ENCODE measurements at places on chromosomes 7 and 10. TPM values are rescaled to one million over a fixed set of nuclear protein-coding genes. Genes with fewer than 3 reads are reported as not detected.
A peak's percentile ranks its signal among the peaks of the same experiment; 100 is the strongest.

GPR15LG gene
- total RNA-seq: not detected

DPYSL4 gene
- total RNA-seq: not detected

TUBGCP2 gene
- total RNA-seq: 87.7 TPM

TUBB8 gene
- total RNA-seq: not detected

CCDC172 gene
- total RNA-seq: not detected

PAPSS2 gene
- total RNA-seq: 23.2 TPM

CYP3A7 gene
- not detected for total RNA-seq

COX19 gene
- 15.2 TPM for total RNA-seq

- no peak for DNase-seq
Measured at GRCh38 chr7:77433901-77434300, 17.8 kb upstream of the GSAP start.

DNA sequence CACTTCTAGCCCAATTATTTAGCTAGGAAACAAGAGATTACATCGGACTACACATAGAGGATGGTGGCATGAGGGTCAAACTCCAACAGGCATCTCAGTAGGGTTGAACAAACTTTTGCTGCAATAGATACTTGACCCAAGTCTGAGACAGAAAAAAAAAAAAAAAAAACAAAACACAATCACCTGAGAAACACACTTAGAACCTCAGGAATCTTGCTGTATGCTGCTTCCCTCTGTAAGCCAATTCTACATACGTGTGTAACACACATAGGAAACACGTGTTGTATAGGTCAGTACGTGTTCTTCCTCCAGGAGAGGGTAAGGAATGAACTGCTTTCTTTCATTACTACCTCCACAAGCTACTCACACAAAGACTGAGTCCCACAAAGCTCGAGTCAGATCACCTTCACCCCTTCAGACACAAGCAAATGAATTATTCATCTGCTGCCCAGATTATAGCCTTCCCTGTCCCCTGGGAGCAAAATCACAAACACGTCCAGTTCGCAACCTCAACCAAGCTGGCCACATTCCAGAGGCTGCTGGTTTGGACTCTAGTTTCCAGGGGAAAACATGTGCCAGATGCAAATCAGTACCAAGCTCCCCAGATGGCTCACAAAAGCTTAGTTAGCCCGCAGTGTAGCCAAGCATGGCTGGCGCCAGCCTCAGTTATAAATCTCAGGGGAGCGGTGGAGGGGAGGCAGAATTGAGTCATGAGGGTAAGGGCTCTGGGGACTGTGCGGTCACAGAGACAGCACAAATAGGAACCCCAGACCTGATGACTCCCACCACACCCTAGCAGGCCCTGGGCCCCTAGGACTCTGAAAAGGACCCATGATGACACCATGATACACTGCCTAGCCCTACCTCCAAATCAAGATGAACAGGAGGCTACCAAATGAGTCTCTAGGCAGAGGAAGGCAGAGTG lies 15.1 kb downstream of the PSAP start:
- DNase-seq: no peak

GRCh38 chr7:77438131-77438530 lies 22.0 kb upstream of the GSAP start:
- DNase-seq: no peak

DNA sequence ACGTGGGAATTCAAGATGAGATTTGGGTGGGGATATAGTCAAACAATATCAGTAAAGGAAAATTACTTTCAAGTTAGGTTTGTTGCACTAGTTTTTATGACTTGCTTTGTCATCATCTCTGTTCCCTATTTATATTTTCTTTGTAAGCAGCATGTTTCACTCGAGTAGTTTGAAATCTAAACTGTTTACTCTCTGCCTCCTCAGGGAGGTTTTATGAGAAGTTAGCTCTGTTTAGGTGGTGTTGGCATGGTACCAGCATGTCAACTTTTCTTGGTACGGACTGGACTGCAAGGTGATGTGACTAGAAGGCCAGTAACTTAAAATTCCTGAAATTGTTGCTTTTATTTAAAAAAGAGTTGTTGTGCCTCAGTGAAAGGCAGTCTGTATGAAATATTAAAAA lies 59.2 kb upstream of the MTPN start:
- no peak for DNase-seq

DNA sequence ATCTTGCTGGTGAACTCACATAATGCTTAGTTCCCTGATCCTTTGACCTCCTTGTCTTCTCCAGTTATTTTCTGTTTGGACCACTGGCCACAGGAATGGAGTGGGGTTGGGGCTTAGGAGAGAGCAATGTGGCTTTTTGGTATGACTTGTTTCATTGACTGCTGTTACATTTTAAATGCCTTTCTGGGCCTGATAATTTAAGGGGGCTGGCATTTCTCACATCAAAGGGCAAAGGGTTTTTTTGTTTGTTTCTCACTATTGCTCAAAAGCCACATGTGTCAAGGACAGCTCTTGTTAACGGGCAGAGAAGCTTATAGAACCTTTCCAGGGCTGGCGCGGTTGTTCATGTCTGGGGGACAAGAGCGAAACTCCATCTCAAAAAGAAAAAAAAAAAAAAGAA lies 161.2 kb upstream of the TNRC18 start:
- no peak for DNase-seq

GRCh38 chr7:47483604-47484273 lies 98.2 kb downstream of the TNS3 start:
- no peak for DNase-seq

DNA sequence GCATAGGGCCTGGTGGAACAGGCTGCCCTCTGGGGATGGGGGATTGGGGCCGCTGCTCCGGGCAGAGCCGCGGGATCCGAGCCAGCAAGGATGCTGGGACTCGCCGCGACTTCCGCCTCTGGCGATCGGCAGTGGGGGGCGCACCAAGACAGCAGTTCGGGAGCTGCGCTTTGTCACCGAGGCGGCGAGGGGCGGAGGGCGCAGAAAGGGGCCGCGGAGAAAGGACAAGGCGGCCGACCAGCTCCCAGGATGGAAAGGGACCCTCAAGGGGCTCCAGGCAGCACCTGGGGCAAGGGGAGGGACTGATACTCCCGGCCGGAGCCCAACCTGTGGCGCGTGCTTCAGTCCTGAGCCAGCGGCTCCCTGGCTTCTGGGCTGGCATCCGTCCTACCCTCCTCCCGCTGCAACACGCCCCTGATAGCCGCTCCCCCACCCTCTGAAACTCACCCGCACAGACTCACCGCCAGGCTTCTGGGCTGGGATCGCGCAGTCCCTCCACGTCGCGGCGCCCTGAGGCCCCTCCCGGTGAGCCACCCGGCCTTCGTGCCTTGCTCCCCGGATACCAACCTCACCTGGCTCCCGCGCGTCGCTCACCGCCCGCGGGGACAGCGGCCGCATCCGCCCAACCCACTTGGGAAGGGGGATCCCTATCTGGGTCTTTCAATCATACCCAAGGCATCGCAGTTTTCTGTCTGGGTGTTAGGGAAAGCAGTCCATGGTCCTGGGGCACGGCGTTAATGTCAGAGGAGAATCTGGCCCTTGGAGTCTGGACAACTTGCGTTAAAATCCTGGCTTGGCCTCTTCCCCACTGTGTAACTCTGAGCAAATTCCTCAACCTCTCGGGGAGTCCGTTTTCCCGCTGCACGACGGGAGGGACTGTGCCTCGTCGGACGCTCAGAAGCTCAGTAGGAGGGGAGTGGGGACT lies 7.0 kb upstream of the EVX1 start:
- DNase-seq: peak; percentile 81

DNA sequence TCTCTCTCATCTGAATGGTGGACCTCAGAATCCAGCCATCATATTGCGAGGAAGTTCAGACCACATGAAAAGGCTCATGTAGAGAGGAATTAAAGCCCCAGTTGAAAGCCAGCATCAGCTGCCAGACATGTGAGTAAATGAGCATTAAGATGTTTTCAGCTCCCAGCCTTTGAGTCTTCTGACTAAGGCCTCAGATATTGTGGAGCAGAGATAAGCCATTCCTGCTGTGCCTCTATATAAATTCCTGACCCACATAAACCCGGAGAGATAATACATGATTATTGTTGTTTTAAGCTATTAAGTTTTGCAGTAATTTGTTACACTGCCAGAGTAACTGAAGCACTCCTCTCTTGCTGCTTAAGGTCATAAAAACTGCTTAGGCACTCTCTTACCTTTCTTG lies 14.6 kb downstream of the FAM149B1 start:
- no peak for DNase-seq

- no peak for DNase-seq
Measured at GRCh38 chr10:35526746-35527145, 78.4 kb upstream of the GJD4 start.

DNA sequence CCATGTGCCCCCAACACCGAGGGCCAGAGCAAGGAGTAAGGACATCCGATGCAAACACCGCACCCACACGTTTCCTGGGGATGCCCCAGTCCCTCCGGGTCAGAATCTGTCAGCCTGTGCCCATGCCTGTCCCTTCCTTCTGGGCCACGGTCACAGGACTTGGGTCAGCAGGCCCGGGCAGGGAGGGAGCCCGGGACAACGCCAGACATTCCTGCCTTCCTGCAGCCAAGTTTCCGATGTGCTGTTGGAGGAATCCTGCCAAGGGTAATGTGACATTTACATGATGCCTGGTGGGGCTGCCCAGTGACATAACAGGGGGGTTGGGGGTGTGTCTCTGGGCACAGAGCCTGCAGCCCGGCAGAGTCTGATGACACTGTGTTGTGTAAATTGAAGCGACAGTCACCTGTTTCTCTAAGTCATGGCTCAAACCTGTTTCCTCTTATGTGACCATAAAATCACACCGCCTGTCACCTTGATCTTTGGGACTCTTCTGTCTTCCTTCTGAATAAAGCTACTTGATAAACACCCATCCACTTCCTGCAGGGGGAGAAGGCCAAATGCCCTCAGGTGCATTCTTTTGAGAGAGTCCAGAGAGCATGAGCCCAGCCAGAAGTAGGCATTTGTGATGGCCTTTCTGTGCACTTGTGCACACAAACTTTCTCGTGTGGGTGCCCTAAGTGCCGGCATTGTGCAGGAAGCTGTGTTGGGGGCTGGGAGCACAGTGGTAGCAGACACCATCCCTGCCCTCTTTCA lies 175.3 kb upstream of the RHEB start:
- peak; percentile 45 for DNase-seq

DNA sequence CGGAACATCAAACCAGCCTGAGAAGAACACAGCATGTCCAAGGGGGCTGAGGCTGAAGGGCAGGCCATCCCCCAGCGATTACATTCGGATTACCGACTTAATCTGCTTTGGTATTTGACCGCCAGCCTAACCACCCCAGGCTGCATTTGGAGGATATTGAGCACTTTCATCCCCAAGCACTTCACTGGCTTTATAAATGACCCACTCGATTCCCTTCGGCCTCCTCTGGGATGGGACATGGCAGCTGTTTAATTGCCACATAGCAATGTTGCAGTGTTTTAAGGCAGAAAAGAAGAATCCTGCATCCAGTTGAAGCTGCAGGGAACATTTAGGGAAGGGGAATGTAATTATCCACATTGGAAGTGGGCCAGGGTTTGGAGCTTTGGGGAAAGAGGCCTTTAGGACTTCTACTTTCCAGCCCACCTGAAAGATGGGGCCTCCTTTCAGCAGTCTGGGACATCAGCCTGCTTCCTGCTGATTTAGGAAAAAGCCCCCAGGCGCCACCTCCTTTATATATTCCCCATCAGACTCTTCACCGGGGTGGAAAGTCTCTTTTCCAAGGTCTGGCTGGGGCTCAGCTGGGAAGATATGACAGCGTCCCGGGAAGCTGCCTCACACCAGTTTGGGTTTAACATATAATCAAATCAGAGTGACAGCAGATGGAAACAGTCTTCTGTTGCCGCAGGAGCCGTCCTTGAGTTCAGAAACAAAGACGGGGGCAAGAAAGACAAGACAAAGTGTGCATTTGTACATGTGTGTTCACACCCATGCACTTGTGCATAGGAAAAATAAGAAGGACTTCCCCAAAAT lies 9.2 kb downstream of the DPCD start:
- DNase-seq: no peak

GRCh38 chr10:121900443-121901174 lies 27.2 kb downstream of the ATE1 start:
- peak; percentile 82 for DNase-seq

DNA sequence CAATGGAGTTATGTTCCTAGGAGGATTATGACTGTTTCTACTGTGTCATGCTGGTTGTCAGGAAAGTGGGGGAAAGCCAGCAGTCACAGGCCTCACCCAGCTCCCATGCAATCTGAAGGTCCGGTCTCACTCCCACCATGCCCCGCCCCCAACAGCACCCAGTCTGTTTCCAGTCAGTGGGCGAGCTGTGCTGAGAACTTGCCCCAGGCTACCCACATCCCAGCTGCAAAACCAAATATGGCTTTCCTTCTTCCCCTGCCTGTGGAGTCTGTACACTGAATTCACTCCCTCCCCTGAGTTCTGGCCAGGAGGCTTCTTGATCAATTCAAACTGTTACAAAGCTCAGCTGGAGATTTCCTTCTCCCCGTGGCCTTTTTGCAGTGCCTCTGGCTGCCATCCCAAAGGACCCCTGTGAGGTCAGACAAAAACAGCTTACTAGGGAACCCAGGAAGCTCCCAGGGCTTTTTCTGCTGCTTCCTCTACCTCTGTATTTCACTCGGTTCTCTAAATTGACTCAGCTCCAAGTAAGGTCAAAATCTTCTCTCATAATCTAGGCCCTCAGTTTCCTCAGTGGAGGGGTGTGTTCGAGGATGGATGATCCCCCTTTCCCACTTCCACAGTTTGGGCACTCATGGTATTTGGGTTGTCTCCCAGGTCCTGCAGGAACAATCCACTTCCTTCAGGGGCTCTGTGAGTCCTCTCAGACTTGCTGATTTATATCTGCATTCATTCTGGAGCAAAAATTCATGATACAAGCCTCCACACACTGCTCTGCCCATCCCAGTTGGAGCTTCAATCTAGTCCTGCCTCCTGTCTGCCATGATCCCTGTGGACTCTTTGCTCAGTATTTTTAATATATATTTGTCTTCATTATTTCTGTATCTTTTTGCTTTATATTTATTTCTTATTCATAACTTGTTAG lies 205.5 kb downstream of the SEMA3D start:
- DNase-seq: no peak

DNA sequence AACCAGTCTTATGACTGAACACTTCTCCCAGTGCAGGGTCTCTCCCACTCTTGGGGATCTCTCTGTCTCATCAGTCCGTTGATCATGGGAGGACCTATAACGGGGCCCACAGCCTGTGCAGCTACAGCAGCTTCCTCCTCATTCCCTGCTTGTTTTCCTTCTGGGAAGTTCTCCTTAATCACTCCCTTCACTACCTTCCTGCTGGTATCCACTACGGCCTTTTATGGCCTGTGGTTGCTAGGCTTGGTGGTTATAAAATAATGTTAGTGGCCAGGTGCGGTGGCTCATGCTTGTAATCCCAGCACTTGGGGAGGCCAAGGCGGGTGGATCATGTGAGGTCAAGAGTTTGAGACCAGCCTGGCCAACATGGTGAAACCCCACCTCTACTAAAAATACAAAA lies 3.5 kb upstream of the ZNF282 start:
- no peak for DNase-seq

DNA sequence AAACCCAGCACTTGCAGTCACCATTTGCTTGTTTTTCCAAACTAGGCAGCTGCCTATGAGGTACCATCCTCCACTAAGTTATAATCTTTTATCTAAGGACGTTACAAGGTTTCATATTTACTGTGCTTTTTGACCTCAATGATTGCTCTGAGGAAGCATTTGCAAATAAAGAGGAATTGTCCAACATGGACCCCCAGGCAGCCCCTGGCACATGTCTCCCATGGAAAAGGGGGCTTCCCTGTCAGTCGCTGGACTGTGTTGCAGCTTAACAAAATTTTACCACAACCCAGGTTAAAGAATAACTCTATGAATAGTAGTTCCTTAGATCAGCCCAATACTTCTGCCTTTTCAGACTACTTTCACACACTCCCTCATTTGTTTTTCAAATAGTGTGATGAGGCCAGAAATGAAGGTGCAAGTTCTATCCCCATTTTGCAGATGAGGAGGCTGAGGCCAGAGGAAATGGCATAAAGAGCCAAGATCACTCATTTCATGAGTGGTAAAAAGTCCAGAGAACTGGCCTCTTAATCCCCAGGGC lies 52.8 kb upstream of the ZPBP start:
- no peak for DNase-seq
